Urinary bladder (tissue), 4 donors: ENCODE measurements at places on chromosomes 3 and 15. TPM values are rescaled to one million over a fixed set of nuclear protein-coding genes. Genes with fewer than 3 reads are reported as not detected.

Gene CHRNA7
- 3.8 TPM for total RNA-seq

Gene RPP14
- 19.2 TPM for total RNA-seq

- no peak for DNase-seq
These were observed 142.8 kb upstream of the TSC22D2 start for GRCh38 chr3:150265305-150265704.

Gene SAMMSON
- 0.21 TPM for total RNA-seq

Gene CNTN6
- total RNA-seq, result 10.2 TPM

Gene TUSC7
- not detected for total RNA-seq

DNA sequence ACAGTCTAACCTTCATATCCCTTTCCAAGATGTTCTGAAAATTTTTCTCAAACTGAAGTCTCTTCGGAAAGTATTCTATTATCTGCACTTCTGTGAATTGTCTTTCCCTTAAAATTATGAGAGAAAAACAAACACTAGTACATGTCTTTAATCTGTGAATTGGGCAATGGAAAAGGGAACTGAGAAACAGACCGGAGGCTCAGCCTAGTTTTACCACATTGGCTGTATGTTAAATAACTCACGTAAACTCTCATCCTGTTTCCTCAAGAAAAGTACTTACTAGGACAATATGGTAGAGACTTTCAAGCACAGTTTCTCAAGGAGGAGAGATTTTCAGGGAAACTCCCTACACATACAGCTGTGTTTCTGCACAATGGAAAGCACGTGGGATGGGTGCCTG lies 982.2 kb upstream of the SEMA6D start:
- no peak for DNase-seq

GRCh38 chr15:72207558-72208085 lies 10.0 kb upstream of the GRAMD2A start:
- DNase-seq, result no peak

- no peak for DNase-seq
These were observed 105.0 kb downstream of the SSR3 start for GRCh38 chr3:156449710-156450574.

Gene GOLGA8T
- total RNA-seq, result 0.37 TPM

GRCh38 chr3:136350132-136350531 lies 100.0 kb downstream of the PCCB start:
- DNase-seq, result no peak

- DNase-seq, result no peak
These were observed 84.2 kb downstream of the MYO9A start for GRCh38 chr15:72033711-72034110.

Gene MED12L
- 3.1 TPM for total RNA-seq

DNA sequence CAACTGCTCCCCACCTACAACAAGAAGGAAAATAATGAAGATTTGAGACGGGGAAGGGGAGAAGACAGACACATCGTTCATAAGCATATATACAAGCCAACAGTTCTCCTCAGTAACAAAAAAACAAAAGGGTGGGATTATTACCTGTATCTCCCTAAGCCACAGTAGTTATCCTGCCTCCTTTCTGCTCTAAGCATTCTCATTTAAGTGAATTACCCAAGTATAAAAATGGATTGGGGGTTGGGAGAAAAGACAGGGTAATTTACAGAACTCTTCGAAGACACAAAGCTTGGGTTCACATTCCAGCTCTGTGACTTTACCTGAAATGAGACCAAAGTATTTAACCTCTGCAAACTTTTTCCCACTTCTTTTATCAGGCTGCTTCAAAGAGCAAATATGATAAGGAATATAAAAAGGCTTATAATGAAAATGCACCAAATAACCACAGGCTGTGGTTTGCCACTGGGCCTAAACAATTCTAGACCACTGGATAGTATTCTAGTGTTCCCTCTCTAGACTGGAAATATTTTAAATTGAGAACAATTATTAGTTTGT lies 64.4 kb downstream of the UACA start:
- DNase-seq, result no peak

- no peak for DNase-seq
These were observed 245.6 kb downstream of the ADAMTS17 start for GRCh38 chr15:100096248-100096600.

DNA sequence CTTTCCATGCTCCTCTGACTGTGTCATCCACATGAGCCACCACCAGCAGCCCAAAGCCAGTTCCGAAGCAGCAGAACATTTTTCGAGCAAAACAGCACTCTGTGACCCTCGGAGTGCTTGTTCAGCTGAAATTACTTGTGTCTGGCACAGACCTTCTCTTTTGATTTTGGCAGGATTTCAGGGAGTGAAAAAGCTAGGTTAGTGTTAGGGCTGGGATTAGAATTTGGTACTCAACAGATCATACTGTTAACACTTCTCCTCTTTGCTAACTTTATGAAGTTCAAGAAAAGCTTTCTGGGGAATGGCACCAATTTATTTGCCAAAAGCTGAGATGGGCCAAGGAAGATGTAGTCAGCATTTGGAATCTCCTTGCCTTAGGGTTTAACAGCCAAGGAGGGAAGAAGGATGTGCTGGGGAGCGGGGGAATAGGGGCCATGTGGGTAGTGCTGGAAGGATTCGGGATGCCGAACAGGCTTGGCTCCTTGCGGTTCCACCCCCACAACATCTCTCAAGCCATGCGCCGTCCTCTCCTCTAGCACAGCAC lies 55.1 kb upstream of the TRA2B start:
- no peak for DNase-seq

Gene PPARG
- total RNA-seq, result 62.9 TPM

- peak; percentile 21 for DNase-seq
These were observed 627 bp upstream of the PLS1 start for GRCh38 chr3:142595581-142595950.

Gene CD96
- total RNA-seq, result 7.6 TPM

- no peak for DNase-seq
These were observed 103.8 kb upstream of the PRICKLE2 start for GRCh38 chr3:64329037-64329436.

- no peak for DNase-seq
These were observed 101.6 kb upstream of the MEF2A start for GRCh38 chr15:99464137-99464536.

DNA sequence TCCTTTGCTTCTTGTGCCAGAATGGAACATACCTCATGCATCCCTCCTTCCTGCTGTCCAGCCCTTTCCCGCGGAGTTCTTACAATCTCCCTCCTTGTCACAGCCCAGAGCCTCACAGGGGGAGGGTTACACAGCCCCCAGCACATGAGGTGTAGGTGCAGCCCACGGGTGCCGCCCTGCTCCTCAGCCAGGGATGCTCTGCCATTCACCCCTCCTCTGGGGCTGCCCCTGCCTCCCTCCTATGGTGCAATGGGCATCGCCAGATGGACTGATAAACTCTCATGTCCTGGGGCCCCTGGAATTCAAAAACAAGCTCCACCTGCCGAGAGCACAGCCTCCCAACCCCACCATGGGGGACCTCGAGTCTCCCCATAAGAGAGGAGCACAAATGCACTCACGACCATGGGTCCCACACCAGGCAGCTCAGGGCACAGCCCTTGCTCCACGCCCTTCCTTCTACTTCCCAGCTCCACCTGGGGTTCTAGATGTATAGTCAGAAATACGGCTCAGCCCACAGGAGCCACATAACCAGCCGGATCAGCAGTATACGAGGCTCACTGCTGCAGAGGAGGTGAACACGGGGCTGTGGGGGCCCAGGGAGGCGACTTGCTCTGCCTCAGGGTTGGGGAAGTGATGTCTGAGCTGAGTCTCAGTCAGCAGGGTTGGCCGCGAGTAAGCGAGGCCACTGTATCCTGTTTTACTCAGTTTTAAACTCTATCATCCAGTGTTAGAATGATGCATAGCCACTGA lies 269.7 kb upstream of the LYSMD4 start:
- DNase-seq, result no peak

DNA sequence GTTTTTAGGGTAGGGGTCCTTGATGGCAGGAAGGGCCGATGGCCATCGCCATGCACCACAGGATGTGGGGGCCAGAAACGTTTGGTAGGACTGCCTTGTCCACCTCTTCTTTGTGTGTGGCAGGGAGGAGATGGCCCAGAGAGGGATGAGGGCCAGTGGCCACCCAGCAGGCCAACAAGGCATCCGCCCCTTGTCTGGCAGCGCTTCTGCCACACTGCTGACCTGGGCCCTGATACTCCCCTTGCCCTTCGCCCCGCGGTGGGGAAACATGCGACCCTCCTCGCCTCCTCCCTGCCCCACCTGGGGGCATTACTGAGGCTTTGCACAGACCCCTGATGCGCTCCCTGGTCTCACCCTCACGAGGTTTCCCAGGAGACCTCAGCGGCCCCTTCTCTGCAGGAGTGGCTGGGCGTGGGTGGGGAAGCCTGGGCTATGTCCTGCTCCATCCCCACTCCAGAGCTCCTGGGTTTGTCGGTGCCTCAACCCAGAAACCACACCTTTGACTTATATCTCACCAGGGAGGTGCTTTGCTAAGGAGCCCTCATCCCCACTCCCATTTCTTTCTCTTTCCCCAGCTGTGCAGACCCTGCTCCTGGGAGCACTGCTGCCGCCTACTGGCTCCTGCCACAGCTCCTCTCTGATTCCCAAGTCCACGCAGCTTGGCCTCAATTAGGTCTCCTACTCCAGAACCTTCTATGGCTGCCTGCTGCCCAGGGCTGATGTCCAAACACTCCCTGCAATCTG lies 38.7 kb downstream of the FEM1B start:
- no peak for DNase-seq

DNA sequence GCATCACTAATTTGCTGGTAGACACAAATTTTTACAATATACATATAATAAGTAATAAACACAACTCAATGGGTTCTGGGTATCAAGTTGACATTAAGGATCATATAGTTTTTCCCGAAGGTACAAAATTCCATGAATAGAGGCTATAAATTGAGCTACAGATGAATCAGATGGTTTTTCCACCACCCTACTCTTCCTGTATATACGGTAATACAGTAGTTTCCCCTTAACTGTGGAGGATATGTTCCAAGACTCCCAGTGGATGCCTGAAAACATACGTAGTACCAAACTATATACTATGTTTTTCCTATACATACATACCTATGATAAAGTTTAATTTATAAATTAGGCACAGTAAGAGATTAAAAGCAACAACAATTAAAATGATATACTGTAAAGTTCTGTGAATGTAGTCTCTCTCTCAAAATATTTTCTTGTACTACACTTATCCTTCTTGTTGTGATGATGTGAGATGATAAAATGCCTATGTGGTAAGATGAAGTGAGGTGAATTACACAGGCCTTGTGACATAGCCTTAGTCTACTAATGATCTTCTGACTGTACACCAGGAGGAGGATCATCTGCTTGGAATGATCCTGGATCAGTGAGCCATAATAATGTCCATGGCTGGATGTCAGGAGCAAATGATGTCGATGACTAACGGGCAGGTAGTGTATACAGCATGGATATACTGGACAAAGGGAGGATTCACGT lies 116.7 kb downstream of the NR1I2 start:
- no peak for DNase-seq

Gene GOLGA6L6
- total RNA-seq, result not detected

- no peak for DNase-seq
These were observed 33.5 kb upstream of the MFSD1 start for GRCh38 chr3:158768361-158768787.

DNA sequence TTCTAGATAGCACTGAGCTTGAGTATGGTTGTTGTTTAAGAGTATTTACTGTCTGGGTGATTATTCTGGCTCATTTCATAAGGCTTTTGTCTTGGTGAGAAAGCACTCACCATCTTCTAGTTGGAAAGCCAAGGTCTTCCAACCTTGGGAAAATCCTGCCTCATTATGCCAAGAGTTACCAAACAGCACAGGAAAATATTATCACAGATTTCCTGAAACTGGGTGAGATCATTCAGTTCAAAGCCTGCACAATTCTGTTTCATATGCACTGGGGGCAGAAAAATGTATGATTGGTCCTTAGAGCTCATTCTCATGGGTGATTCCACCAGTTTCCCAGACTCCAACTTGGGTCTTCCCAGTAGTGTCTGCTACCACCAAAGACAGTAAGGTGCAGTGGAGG lies 291.8 kb downstream of the RORA start:
- no peak for DNase-seq

- peak; percentile 20 for DNase-seq
These were observed 213.6 kb downstream of the FEZF2 start for GRCh38 chr3:62159709-62160092.

DNA sequence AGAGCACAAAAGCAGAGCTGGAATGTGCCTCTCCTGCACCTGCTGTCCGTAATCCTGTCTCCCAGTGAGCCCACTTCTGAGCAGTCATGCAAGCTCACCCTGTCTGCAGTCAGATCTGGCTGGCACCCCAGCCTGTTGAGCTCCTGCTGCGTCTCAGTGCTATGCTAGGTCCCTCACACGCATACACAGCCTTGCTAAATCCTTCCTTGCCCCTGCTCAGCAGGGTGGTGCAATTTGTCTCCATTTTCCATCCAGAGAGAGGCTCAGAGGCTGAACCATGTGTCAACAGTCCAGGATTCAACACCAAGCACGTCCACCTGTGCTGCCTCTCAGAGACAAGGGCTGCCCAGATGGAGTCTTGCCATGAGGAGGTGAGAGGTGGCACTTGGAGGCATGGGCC lies 11.0 kb downstream of the POMGNT2 start:
- no peak for DNase-seq

Gene GOLGA6A
- total RNA-seq, result not detected

DNA sequence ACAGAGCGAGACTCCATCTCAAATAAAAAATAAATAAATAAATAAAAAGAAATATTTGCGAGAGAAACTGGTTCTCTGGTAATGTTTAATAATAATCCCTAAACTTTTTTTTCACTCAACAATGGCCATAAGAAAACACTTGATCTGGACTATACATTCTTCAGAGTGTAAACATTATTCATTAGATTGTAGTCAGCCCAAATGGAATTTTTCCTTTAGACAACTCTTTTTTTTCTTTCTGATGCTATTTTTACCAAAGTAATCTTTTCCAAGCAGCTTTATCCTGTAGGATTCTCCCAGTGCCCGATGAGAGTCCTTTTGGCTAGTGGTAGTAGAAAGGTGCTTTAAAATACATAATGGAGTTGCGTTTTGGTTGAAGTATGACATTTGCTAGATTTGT lies 90.4 kb downstream of the NEDD4 start:
- DNase-seq, result no peak

Gene TRIP4
- 21.0 TPM for total RNA-seq

DNA sequence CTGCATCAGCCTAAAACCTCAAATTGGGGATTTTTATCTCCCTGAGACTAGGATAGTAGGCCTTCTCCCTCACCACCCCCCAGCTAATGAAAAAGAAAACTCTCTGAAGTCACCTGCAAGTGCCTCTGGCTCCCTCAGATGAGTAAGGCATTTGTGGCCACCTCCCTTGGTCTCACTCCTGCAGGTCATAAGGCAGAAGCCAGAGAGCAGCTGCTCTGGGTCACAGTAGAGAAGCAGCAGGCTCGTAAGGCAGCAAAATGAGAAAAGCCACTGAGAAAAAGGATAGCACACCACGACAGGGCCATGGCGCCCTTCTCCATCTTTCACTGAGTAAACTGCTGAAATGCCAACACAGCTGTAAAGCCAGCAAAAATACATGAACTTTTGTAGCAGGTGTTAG lies 296.7 kb upstream of the DPH6 start:
- no peak for DNase-seq

Gene IGDCC3
- total RNA-seq, result 1.4 TPM
